ENCODE measurements at places on chromosomes 5 and 9.

DNA sequence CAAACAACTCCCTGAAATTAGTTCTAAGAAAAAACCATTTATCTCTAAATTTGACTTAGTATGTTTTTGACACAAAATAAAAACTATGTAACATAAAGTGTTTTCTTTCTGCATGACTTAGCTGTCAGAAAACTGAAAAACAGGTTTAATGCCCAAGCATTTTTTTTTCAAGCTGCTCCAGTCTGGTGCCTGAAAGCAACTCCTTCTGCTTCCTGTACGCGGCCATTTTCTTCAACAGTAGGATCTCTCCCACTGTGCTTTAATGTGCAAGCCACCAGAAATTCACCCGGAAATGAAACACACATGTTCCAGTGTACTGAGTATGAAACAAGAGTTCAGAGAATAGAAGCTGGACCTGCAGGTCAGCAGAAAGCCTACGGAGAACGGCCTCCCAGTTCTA is 161.2 kb downstream of the MED27 start:
- no peak for DNase-seq

- DNase-seq: no peak
These were observed 59.8 kb downstream of the TNFSF15 start for GRCh38 chr9:114745879-114746550.

DNA sequence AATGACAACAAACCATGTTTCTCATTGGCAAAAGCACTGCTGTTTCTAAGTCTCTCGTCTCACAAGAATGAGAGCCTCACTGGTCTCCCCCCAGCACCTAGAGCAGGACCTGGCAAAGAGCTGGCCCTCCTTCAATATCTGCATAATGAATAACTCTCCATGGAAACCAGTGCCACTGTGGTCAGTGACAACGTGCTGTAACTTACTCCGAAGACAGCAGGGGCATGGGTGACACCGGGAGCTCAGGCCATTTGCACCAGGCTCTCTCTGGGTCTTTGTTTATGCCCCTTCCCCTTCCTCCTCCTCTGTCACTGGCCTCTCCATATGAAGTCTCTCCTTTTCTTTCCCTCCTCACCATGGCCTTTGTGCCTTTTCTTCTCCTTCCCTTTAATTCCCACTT is 33.3 kb downstream of the TAS2R1 start:
- DNase-seq: no peak

DNA sequence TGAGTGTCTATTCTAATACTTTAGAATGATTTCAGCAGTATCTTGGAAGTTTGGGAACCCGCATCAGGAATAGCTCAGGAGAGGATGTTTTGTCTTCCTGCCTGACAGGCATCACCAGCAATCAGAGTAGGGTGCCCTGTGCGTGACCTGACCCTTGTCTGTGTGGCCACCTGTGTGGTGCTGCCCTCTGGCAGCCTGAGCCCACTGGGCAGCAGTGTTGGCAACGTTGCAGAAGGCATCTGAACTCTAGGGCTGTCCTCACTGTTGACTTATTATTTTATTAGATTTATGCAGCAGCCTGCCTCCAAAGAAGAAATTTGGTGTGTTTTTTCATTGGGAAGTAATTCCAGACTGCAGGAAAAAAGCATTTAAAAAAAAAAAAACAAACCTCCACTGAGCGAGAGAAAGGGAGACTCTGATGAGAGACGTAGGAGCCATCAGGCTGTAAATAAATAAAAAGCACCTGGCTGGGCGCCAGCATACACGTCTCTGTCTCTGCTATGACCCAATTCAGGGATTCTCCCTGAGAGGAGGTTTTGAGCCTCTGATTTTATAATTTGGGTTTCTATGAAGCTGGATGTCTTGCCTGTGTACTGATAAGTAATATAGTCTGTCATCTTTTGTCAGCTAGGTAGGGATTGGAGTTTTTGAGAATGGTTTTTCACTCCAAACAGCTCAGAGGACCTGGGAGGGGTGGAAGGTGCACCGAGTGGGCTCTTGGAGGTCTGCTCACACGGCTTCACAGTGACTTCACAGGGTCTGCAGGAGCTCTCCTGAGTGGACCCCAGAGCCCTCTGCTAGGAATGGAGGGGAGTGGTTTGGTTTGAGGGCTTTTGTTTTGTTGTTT is 49.0 kb downstream of the FAM78A start:
- no peak for DNase-seq

DNA sequence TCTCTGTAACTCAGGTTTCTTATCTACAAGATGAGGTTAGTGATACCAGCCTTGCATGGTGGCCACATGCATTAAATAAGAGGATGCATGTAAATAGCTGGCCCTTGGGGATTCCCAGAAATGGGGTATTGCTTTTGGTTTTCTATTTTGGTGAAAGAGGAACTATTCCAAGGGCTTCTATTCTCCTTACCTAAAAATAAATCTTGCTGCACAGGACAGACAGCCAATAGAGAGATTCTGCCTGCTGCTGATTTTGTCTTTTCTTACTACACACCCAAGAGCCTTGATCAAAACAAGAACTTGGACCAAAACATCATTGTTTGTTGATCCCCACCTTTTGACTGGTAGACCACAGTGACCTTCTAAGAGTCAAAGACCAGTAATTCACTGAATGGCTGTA is 161.8 kb downstream of the PJA2 start:
- no peak for DNase-seq

DNA sequence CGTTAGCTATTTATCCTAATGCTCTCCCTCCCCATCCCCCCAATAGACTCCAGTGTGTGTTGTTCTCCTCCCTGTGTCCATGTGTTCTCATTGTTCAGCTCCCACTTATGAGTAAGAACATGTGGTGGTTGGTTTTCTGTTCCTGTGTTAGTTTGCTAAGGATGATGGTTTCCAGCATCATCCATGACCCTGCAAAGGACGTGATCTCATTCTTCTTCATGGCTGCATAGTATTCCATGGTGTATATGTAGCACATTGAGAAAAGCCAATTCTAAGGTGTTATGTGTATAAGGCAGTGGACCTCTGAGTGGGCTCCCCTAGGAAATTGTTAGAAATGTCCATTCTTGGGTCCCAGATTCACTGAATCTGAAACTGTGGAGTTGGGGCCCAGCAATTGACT is 103.1 kb upstream of the MYO10 start:
- DNase-seq: no peak

DNA sequence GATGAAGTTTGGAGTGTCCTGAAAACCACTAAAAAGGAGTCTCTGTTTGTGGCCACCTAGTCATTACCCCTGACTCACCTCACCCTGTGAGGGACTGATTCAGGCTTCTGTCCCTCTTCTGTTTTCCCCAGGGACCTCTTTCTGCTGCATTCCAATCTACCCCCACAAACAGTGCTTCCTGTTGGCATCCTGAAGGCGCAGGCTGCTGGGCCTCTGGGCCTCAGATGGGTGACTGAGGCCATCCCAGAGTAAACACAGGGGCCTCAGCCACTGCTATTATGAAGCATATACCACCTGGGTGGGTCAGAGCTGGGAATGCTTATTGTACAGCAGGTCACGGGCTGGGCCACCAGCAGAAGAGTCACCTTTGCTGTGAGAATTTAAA is 20.0 kb downstream of the MORN5 start:
- DNase-seq: no peak

DNA sequence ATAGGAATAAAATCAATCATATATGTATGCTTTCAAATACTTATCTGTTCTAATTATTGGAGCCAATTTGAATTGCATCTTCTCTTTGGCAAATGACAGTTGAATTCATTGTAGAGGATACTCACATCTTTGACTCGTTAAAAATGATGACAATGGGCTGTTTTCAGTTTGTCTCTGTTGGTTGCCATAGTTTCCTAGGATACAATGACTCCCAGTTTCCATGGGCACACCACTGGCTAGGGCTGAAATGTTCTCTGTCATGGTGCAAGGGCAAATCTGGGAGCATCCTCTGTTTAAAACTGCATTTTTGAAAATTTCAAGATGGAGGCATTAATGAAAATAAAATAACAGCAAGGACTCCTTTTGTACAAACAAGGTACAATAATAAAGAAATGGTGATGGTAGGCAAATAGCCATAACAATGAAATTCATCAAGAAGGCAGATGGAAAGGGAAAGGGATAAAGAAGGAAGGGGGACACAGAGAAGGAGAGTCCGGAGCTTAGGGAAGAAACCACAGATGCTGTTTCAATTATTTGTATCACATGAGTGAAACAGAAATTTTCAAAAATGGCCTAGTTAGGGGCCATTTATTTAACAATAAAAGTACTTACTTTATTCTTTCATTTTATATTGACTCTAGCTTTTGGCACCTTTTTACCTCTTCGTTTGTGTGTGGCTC is 378.8 kb upstream of the SEMA6A start:
- DNase-seq: no peak

DNA sequence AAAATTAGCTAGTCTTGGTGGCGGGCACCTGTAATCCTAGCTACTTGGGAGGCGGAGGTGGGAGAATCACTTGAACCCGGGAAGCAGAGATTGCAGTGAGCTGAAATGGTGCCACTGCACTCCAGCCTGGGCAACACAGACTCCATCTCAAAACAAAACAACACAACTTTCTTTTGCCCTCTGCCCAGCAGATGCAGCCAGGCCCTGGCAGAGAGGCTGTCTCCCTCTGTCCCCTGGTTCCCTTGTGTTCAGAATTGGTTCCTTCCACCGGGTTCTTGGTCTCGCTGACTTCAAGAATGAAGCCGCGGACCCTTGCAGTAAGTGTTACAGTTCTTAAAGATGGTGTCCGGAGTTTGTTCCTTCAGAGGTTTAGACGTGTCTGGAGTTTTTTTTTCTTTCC is 30.2 kb upstream of the CEP72 start:
- no peak for DNase-seq

GRCh38 chr5:67331296-67331925 is 134.8 kb upstream of the CD180 start:
- no peak for DNase-seq

GRCh38 chr5:26482076-26482809 is 556.1 kb downstream of the CDH9 start:
- DNase-seq: no peak

DNA sequence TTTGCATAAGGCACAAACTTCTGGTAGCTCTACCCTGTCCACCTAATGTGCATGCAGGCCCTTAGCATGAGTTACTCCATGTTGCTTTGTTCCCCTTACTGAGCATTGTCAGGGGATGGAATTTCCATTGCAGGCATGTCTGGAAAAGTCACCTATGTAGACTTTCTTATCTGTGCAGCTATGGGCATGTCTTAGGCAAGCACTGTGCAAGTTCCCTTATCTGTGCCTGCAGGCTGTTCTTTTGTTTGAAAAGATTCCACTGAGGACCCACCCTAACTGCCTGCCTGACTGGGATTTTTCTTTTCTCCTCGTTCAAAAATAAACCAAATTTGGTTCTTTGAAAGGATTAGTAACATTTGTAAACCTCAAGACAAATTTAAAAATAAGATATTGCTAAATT is 587.0 kb downstream of the CDH18 start:
- no peak for DNase-seq

GRCh38 chr9:112894699-112895098 is 4.0 kb upstream of the SLC46A2 start:
- no peak for DNase-seq

- DNase-seq: no peak
These were observed 53.9 kb downstream of the MEF2C start for GRCh38 chr5:88829054-88829453.

GRCh38 chr9:94864862-94865509 is 138.5 kb downstream of the AOPEP start:
- DNase-seq: no peak

GRCh38 chr9:68426755-68427154 is 70.3 kb downstream of the PGM5 start:
- DNase-seq: no peak

DNA sequence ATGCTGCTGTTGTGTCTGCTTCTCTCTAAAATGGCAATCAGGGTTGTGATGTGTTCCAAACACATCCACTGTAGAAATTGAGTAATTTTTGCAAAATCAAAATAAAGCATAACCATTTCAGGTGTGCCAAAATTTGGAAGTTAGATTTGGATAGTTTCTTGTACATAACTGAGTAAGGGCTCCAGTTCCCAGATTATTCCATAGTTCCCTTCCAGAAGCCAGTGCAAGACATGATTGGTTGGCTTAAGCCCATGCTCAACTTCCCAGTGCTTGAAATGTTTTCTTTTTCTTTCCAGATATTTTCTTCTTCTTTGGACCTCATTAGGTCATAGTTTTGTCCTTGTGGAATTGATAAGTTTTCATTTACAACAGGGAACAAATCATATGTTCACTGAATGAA is 64.2 kb downstream of the SNCAIP start:
- DNase-seq: no peak

DNA sequence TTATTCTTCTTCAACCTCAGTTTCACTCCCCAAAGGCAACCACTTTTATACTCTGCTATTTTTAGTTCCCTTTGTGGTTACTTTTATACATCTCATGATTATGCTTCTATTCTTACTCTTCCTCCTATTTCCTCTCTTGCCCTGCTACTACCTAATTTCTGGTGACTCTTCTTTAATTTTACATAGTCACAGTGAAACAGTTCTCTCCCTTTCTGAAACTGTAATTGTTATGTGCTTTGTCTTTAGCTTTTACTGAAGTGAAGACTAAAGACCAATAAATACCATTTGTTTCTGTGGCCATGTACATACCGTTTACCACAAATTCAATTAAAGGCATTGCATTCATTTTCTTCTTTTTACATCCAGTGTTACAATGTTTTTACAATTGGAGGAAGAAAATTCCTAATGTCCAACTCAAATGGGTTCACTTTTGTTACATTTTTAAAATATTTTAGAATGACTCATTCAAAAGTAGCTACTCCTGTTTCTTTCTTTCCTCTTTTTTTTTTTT is 410.6 kb downstream of the PSAT1 start:
- DNase-seq: no peak

- DNase-seq: no peak
These were observed 18.7 kb downstream of the CPLX2 start for GRCh38 chr5:175889910-175890684.

GRCh38 chr9:28887188-28887884 is 1314.1 kb upstream of the C9orf72 start:
- no peak for DNase-seq

DNA sequence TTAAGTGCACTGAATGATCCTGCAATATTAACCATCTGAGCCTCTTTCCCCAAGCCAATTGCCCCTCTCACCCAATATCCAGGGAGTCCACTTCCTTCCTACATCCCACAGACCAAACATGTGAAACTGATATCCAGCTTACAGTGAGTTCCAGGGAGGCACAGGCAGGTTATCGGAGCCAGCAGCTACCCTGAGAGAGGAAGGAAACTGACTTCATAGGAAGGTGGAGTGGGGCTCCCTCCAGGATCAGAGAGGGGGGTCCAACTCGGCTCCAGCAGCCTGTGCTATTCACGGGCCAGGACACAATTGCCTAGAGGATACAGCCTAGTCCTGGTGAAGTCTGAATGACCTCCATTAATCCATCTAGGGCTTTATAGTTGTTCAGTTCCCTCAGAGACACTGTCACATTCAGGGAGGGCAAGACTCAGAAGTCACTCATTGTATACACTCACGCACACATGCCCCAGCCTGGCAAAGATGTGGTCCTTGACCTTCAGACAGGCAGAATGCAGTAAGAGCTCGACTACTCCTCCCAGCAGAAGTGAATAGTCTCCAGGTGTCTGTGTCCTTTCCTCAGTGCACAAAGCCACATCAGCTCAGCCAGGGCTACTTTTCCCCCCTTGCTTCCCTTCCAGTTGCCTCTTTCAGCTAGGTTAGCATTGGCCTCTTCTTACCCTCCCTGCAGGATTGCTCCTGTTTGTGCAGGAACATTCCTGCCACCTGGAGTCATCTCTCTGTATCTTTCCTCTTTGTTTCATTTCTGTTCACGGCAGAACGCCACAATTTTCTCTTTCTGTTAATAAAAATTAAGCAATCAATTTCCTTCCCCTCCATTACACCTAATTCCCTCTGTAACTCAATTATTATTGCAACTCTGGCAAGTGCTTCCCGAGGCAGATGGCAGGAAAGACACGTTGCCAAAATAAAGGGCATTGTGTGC is 501.7 kb downstream of the ARHGEF28 start:
- DNase-seq: no peak

Data from activated T-cell treated with anti-CD3 and anti-CD28 coated beads for 48 hours (primary cell).